Activated CD4-positive, alpha-beta T cell treated with anti-CD3 and anti-CD28 coated beads for 36 hours (primary cell): ENCODE measurements at places on chromosomes 16 and 17. TPM values are rescaled to one million over a fixed set of nuclear protein-coding genes. Genes with fewer than 3 reads are reported as not detected.
A peak's percentile ranks its signal among the peaks of the same experiment; 100 is the strongest.

DNA sequence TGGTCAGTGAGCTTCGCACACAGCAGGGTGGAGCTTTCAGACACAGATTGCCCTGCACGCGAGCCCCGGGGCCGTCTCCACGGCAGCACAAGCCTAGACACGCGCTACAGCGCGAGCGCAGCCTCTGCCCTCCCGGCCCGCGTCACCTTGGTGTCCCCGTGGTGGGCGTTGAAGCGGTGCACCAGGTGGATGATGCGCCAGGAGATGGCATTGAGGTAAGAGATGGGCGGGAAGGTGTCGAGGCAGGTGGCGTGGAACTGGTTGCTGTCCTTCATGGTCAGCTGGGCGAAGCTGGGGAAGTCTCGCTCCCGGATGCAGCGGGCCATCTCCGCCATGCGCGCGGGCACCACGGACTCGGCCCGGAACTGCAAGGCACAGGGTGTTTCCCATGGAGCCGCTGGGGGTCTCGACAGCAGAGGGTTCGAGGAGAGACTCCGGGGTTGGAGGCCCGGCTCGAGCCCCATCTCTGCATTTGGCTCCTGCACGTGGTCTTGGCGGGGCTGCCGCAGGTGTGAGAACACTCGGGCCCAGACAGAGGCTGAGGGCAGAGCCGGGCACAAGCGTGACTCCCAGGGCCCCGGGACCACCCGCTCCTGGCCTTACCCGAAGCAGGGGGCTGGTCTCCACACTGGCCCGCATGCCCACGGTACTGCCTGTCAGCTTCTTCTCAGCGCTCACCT is 4.3 kb upstream of the CYBA start:
- DNase-seq: no peak

DNA sequence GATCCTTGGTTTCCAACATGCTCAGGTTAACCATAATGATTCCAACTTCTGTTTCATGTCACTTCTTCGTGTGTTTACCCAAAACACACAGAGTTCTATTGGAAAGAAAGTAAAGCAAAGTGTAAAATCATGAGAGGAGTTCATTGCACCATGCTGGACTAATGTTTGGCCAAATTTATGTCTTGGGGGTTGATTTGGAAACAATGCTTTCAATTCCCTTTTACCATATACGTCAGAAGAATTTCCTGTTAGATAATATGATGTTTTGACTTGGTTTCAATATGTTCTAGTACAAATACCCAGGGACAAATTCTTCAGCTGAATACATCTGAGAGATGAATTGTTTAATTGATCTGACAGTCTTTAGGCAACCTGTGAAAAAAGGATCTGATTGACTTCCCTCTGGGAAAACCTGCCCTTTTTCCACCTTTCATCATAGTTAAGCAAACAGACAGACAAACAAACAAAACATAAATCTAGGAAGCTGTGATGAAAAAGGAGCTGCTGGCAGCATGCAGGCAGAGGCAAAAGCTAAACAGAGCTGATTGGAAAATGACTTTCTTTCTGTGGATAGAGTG is 26.0 kb upstream of the MPHOSPH6 start:
- DNase-seq: no peak

DNA sequence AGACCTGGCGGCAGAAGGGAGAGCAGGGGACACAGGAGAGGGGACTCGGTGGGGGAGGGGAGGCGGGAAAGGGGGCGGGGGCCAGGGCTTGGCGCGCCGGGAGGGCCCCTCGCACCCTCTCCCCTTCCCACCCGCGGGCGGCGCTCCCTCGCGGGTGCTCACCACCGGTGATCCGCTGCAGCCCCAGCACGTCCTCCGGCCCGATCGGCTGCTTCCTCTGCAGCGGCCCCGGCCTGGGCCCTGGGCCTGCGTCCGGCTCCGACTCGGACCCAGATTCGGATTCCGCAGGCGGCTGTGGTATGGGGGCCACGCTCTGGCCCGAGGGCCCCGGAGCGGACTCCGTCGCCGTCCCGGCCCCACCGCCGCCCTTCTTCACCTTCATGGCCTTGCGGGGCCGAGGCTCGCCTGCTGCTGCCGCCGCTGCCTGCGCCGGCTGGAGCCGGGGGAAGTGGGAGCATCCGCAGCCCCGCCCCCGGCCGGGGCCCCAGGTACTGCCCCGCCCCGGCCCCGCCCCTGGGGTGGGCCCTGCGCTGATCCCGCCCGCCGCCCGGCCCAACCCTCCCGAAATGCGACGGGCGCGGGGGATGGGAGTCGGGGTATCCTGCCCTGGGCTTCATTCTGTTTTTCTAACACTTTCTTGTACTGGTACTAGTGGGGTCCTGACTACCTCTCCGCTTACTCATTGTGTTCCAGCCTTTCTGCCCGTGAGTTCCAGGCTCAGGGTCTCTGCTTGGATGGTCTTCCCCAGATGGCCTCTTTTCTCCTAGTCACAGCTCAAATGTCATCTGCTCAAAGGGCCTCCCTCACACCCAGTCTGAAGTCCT is at the start of gene UNC119:
UNC119 (minus strand) TSS at position 449 of the 824 bp plus-strand sequence; CDS start at position 382, 67 bp downstream.
- DNase-seq: peak; percentile 91

DNA sequence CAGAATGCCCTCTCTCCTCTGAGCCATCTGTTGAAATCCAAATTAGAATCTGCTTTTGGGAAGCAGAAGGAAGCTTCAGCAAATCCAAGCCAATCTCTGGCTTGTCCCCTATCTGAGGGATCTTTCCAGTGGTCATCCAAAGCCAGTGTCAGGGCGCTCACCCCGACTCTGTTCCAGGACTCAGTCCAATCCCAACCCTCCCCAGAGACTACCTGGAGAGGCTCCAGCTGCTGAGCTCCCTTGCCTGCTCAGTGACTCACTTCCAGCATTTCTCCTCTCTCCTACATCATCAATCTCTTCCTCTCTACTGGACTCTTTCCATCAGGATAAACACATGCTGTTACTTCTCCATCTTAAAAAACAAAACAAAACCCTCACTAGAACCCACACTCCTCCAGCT is 2.4 kb downstream of the MATCAP1 start:
- DNase-seq: no peak

HOXB6 gene
- total RNA-seq: not detected

DNA sequence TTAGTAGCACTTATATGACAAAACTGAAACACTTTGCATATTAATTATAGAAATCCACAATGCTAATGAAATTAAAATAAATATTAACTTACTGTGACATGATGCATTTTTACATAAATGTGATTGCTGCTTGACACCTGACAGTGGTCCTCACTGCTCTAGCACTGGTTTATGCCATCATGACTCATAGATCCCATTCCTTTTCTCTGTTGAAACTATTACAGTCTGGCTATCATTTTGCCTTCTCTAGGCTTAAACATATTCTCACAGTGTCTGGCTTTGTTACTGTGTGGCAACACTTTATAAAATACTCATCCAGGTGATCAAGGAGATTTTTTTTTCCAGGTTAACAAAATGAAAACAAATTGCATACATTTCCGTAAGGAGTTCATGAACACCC is 108.0 kb downstream of the MRTFB start:
- no peak for DNase-seq

- no peak for DNase-seq
Observed at GRCh38 chr16:1485847-1486496, 2.8 kb downstream of the PTX4 start.

KRT32 gene
- not detected for total RNA-seq

DNA sequence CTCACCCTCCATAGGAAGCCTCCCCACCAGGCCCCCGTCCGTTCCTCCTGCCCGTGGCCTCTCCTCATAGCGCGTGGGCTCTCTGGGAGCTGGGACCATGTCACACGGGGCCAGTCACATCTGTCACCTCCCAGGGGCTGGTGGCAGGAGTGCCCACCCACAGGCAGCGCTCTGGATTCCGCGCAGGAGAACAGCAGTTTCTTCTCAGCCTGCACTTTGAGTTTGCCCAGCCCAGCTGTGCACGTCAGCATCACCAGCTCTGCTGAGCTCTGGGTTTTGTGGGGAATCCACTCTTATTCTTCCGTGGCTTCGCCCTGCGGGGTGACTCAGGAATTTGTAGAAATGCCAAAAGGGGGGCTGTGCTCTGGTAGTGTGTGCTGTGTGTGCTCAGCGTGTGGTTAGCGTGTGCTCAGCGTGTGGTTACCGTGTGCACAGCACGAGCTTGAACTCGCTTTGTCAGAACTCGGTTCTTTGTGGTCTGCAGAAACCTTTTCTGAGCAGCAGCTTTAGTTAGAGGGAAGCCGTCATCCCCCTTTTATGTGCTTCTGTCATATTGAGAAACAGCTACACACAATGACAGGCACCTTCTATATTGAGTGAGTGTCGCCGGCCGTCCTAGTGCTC is 3.2 kb downstream of the ACSF3 start:
- DNase-seq: peak; percentile 84

DNA sequence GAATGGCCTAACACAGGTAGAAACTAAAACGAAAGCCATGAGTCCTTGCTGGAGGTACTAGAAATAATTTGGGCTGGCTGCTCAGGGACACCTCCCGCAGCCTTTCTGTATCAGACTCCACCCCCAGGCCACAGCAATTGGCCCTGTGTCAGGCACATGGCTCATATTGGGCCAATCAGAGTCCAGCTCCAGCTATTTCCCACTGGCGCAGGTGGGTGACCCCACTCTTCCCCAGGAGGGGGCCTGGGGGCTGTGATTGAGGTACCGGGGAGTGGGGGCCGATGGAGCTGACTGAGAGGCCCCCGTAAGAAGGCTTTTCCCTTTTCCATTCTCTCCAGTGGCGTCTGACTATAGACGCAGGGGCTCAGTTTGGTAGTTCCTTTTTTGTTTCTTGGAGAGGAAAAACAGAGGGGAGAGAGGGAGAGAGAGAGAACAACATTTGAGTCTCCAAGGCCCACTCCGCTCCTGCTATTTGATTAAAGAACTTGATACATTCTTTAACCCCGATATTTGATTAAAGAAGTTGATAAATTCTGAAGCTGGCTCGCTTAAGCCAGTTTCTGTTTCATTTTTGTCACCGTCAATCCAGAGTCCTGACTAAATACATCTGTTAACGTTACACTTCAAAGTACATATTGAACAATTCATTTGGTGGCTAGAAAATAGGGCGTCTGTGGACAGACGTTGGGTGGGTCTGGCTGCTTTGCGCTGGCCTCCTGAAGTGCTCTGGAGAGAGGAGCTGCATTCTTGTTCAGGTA is 26.3 kb downstream of the FOXL1 start:
- DNase-seq: peak; percentile 43

GRCh38 chr16:10242916-10243315 is 60.7 kb upstream of the GRIN2A start:
- no peak for DNase-seq

ITGAD gene
- not detected for total RNA-seq

WNK4 gene
- total RNA-seq: 0.42 TPM

GRCh38 chr16:55592306-55592705 is 25.8 kb downstream of the CAPNS2 start:
- no peak for DNase-seq

- no peak for DNase-seq
Observed at GRCh38 chr16:77450790-77451487, 16.1 kb upstream of the ADAMTS18 start.

SPEM3 gene
- total RNA-seq: not detected

- DNase-seq: no peak
Observed at GRCh38 chr17:76104140-76104895, 731 bp upstream of the EXOC7 start.

- DNase-seq: peak; percentile 47
Observed at GRCh38 chr16:53091466-53092211, 36.8 kb downstream of the CHD9 start.

- no peak for DNase-seq
Observed at GRCh38 chr17:59353936-59354755, 22.7 kb downstream of the YPEL2 start.

DNAH9 gene
- total RNA-seq: not detected

IRF8 gene
- 227 TPM for total RNA-seq

GNAO1 gene
- total RNA-seq: 2.3 TPM

GRCh38 chr17:52710363-52710901 is 551.9 kb upstream of the CA10 start:
- DNase-seq: no peak

DNA sequence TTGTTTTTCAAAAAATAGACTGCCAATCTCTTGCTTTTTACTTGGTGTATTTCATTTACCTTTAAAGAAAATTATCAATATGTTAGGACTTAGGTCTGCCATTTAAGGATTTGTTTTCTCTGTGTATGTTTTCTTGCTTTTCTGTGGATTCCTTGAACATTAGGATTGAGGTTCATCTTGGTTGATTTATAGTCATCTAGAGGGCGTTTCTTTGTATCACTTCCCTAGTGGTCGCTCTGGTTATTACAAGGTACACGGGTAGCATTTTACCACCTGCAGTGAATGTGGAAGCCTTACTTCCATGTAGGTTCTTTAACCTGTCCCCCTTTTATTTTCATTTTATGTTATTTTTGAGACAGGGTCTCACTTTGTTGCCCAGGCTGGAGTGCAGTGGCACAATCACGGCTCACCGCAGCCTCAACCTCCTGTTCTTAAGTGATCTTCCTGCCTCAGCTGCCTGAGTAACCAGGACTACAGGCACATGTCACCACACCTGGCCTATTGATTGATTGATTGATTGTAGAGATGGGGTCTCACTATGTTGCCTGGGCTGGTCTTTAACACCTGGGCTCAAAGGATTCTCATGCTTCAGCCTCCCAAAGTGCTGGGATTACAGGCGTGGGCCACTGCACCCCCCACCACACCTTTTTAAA is 35.2 kb upstream of the CBX4 start:
- DNase-seq: peak; percentile 30

GPR142 gene
- not detected for total RNA-seq

CCDC78 gene
- total RNA-seq: 1.8 TPM

ACE gene
- total RNA-seq: 0.26 TPM

DNA sequence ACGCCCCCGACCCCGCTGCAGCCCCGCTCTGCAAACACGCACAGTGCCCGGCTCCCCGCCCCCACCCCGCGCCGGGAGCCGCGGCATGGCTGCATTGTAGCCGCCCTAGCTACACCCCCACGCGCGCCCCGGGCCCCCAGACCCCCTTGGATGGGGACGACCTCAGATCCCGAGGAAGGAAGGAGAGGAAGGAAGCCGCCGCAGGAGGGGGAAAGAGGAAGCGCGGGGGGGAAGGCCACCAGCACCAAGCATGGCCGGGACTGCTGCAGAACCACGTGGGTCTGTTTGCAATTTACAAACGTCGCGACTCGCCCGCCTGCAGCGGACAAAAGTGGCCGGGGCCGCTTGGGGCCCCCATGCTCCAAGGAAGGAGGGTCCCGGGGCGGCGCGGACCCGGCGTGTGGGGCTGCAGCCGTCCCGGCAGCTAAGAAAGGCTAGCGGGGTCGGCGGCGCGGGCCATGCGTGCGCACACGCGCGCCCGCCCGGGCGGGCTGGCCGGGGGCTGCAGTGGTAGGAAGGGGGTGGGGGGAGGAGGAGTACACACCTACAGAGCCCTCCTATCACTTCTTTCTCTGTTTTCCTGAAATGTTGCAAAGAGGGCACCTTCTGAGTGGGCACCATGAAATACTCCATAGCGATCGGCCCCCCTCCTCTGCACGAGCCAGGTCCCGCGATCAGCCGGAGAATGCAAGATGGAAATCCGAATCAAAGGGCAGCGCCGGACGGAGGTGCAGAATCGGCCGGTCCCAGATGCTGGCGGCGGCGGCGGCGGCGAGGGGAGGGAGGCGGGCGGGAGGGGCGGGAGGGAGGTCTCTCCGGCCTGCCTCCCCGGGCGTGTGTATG is 488 bp downstream of the TFAP4 start:
- DNase-seq: peak; percentile 66

DNA sequence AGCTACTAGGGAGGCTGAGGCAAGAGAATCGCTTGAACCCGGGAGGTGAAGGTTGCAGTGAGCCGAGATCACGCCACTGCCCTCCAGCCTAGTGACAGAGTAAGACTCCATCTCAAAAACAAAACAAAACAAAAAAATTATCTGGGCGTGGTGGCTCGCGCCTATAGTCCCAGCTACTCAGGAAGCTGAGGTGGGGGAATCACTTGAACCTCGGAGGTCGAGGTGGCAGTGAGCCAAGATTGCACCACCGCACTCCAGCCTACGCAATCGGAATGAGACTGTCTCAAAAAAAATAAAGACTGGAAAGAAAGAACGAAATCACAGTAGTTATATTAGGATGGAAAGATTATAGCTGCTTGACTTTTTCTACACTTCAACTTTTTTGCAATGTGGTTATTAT is 18.9 kb downstream of the COG1 start:
- peak; percentile 75 for DNase-seq
